ENCODE measurements at places on chromosomes 7 and 10.

DNA sequence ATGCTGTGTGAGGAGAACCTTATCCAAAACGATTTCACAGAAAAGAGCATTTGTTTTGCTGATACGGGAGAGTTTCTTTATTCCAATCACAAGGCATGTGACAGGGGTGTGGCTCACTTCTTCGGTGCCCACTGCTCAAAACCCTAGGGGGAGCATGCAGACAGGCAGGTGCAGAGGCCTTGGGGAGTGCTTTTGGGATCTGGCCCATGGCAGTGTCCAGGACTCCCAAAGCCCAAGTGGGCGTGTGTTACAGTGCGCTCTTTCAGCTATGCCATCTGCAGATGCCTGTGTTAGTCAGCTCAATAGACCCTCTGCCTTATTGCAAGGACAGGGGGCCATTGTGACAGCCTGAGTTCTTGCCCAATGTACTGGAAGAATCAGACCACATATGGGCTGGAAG lies 94.8 kb downstream of the CSTF2T start:
- no peak for DNase-seq

- no peak for DNase-seq
Observed at GRCh38 chr10:523925-524324, 165.5 kb downstream of the DIP2C start.

DNA sequence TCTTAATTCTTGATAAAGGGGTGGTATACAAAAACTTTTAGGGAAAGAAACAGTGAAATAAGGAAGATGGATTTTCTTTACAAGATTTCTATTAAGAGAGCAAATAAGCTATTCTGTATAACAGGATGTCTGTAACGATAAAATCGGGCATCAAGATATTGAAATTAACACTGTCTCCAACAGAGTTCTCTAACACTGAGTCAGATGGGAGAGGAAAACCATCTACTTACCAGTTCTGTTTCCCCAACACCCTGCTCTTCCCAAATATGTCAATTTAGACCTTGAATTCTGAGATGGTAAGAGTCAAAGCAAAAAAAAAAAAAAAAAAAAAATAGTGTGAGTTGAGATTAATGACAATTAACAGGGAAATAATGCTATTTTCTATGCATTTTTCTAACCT lies 23.0 kb downstream of the SMURF1 start:
- no peak for DNase-seq

DNA sequence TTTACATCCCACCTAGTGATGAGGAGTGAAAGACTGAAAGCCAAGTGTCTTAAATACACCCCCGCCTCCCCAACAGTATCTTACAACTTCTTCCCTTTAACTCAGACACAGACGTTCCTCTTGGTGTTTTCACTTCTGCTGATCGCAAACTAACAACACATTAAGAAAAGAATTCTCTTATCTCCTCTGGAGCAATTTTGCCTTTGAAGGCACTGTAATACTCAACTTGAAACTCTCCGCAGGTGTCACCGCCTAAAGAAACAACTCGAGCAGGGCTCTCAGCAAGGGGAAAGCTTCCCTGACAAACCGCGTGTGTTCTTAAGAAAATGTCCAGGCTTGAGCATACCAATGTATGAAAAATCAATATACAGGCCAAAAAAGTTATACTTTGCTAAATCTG lies 452 bp downstream of the SEMA3C start:
- peak; percentile 20 for DNase-seq

DNA sequence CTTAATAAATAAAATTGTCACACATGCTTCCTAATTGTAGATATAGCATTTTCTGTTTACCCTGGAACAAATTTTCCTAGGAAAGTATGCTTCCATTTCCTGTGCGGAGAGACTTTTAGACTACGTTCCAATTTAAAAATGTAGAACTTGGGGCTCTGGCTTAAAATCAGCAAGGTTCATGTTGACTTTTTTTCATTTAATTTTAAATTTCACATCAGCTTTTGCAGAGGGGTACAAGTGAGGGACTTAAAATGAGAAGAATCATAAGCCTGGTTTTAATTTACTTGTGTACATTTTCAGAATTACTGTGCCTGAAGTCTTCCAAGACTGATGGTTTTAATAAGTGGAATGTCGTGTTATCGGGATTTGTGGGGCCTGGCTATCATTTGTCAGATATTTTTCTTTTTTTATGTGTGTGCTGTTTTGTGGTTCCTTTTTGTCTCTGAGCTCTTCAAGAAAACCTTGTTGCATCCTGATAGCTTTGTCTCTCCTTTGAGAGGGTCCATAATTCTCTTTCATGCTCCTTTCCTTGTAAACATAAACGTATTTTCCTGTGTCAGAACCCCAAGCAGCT lies 8.8 kb upstream of the ATRNL1 start:
- no peak for DNase-seq

DNA sequence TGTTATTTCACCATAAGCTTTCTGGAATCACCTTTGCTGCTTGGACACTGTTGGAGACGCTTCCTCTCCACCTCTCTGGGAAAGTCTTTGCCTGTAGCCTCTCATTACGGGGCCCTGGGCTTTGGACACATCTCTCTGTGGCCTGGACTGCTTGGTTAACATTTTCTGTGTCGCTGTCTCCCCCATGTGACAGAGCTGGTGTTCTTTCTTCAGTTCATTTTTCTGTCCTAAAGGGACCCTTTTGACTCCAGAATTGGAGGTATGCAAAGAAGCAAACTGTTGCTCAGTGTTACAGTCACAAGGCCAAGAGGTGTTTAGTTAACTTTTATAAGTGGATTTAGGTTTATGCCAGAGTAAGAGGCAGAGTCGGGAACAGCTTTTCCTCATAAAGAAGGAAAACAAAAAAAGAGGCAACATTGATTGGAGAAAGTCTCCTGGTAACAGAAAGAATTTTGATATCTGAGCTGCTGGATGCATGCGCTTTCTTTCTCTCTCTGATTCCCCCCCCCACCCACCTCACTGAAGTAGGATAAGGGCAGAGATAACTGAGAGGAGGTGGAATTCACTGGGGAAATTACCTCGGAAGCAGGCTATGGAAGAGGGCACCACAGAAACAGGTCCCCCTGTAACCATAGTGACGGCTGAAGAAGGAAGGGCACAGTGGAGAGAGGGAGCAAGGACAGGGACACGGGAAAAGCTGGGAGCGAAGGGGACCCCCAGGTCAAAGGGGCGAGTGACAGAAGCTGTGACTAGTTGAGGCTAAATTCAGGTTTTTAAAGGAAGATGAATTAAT lies 57.8 kb downstream of the LGI1 start:
- peak; percentile 26 for DNase-seq

DNA sequence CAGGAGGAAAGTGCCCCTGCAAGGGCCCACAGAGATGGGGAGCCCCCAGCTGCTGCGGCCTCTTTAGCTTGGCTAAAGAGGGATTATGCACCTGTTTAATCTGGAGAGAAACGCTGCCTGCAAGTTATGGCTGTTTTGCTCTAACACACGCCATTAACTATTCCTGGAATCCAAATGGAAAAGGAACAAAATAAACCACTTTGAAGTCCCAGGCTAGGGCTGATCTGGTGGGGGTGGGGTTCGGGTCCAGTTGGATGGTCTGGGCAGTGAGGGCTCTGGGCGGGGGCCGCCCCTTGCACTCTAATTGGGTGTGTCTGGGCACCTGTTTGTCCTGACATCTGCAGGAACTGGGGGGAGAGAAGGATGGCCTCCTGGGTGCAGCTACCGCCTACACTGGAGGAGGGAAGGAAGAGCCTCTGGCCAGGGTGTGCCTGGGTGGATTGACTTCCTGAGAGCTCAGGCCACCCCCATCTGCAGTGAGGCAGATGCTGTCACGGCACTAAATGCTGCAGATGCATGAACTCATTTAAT lies 300.6 kb downstream of the ZEB1 start:
- DNase-seq = no peak

DNA sequence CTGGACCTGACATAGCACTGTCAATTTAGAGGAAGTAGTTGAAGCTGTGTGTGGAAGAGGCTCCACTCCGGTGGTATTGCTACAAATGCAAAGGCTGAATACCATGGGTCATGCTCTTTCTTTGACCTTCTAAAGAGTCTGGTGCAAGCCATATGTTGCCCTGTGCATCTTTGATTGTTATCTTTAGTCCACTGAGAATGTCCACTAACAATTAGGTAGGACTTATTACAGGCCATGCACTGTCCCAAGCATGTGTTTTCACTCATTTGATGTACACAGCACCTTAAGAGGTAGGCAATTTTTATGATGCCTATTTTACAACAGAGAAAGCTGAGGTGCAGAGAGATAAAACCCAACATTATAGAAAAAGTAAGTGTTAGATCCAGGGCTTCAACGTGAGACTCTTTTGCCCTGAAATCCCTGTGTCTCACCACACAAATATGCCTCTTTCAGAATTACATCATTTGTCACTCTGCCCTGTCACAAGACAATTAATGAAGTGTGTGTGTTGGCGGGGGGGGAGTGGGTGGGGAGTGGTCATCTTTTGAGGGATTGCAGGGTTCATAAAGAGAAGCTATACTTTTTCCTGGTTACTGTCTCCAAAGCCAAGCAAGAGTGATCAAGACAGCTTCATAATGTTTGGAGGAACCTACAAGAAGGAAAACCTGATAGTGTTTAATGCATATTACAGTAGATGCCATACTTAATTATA lies 637.6 kb upstream of the IGFBP3 start:
- DNase-seq = no peak

DNA sequence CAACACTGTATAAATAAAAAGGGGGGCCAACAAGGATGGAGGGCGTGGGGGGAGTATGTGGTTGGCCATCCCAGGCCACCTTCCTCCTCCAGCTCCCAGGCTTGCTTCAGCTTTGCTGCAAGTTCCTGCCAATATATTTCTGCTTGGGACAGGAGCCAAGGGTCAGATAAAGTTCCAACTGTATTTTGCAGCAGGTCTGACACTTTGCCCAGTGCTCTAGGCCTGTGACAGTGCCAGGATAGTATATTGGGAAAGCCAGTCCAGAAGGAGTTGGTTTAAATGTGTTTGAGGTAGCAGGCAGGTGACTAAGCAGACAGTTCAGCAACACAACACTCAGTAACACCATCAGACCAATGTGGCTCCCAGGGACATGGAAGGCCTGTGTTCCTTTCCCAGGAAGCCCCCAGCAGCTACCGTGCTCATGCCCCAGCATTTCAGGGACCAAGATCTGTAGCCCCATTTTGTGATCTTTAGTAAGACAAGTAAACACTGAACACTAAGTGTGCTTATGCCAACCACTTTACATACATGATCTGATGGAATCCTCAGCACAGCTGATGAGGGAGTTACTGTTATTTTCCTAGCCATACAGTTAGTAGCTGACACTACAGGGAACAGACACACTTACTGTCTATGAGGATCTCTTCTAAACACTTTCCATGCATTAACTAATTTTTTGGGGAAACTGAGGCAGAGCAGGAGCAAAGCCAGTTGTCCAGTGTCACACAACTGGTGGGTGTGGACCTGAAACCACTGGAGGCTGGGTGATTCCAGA lies 38.9 kb downstream of the DNAJB12 start:
- no peak for DNase-seq

DNA sequence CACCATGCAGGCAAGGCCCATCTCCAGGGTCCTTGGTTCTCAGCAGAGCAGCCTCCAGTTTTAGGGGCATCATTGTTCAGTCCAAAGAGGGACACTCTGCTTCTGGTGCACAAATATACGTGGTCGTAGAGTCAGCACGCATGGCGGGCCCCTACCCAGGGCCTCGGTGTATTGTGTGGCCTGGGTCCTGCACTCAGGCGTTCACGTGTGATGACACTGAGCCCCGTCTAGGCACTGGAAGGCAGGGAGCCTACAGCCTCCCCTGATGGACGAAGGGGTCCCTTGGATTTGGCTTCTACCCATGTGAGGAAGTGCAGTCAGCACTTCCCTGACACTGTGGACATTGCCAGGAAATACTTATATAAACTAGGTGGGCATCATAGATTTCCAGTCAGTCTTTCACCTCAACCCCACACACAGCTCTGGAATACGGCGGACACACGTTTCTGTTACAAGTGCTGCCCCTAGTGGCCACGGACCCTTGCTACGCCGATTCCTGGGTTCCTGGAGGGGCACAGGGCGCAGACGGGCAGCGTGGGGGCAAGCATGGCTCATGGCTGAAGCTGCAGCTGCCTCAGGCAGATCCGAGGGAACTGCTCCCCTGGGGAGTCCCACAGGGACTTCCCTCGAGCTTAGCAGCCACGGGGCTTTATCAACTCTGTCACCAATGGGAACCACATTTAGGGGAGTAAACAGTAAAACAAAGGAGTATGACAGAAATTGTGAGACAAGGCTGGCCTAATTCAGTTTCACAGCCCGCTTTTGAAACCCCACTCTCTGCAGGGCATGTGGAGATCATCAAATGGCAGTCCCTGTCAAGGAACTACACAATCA lies 25.4 kb downstream of the AIFM2 start:
- peak; percentile 39 for DNase-seq

DNA sequence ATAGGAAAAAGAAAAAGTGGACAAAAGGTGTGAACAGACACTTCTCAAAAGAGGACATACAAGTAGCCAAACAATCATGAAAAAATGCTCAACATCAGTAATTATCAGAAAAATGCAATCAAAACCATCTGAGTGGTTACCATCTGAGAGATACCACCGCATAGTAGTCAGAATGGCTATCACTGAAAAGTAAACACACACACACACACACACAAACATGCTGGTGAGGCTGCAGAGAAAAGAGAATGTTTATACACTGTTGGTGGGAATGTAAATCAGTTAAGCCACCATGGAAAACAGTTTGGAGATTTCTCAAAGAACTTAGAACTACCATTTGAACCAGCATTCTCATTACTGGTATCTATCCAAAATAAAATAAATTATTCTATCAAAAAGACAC lies 145.7 kb downstream of the CYP26A1 start:
- DNase-seq = no peak

DNA sequence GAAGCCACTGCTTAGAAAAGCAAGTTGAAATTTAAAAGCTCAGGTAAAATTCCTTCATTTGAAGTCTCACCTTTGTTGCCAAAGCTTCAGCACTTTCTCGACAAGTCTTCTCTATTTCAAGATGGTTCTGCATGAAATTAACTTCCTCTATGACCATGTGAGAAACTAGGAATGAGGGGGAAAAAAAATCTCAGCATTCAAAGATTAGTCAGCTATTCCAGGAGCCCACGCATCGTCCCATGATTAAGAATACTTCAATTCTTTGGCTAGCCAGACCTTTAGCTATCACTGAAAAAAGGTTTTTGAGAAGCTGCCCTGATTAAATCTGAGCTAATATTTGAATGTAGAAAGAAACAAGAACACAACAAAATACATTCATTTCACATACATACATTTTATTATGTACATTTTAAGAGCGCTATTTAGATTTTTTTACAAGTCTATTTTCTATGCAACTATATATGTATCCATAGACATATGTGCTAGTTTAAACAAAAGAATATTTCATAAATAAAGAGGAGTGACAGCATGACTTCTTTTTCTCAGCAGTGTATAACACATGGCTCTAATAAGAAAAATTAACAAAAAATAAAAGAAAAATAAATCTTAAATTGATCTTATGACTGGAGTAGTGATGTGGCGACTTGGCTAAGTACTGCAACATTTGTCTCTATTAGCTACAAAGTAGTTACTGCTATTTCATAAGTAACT lies 44.8 kb downstream of the SHTN1 start:
- DNase-seq = no peak

GRCh38 chr7:157003756-157004520 lies 6.5 kb downstream of the MNX1 start:
- no peak for DNase-seq

Measured in neuronal stem cell (in vitro differentiated cells).